Panc1 (cell line): ENCODE measurements at places on chromosomes 7 and 10.

- DNase-seq = no peak
- no peak overlapping the region for H3K4me3 ChIP-seq
- H3K4me1 ChIP-seq = peaks cover 12% of the 10 kb centered on the region; the same call in 1 of the 2 replicates
- H3K27ac ChIP-seq = no peak overlapping the region
- H3K36me3 ChIP-seq = no peaks in the 10 kb centered on the region; the same call in 1 of the 2 replicates
Observed at GRCh38 chr7:44076101-44076895, 6.0 kb downstream of the POLM start.

DNA sequence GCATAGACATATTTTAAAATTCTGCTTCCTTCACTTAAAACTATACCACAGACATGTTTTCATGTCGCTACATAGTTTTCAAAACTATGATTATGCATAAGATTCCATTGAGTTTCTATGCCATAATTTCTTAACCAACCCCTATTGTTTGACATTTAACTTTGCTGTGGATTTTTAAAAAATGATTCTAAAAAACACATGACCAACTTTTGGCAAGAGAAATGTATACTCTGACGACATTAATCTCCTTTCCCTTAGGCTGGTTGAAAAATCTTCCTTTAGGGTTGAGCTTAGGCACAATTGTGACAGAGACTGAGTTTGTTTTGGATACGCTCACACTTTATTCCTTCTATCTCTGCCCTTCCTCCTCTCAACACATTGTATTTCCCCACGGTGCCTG lies 14.9 kb downstream of the CREB5 start:
- H3K4me3 ChIP-seq = no peak overlapping the region
- DNase-seq = no peak
- no peaks in the 10 kb centered on the region for H3K4me1 ChIP-seq
- H3K27ac ChIP-seq = no peak overlapping the region

GRCh38 chr10:58820861-58821751 lies 308.4 kb downstream of the BICC1 start:
- no peaks in the 10 kb centered on the region for H3K36me3 ChIP-seq
- no peak overlapping the region for H3K27ac ChIP-seq
- H3K27me3 ChIP-seq = no peaks in the 10 kb centered on the region

DNA sequence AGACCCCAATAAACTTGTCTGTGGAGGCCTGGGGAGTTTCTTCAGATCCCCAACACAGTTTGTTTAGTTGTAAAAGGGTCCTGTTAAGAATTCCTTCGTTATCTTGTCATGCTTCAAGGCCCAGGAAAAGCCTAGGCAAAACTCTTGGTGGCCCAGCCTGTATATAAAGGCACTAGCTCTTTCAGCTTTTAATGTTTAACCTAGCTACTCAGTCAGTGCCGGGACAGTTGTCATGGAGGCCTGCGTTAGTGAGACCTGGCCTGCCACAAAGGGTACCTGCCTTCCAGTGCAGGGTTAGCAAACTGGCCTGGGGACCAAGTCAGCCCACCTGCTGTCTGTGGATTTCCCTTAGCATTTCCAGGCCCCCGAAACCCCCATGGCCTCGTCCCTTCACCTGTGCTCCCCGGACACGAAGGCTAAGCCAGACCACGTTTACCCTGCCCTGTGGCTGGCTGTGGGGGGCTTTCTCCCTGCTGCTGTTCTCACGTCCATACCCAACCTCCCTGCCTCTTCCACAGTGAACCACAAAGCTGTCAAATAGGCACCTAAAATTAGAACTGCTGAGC lies 96.9 kb upstream of the PPP2R2D start:
- H3K27ac ChIP-seq = no peak overlapping the region
- H3K27me3 ChIP-seq = no peaks in the 10 kb centered on the region
- no peaks in the 10 kb centered on the region for H3K4me1 ChIP-seq
- H3K36me3 ChIP-seq = no peaks in the 10 kb centered on the region
- no peak overlapping the region for H3K4me3 ChIP-seq
- DNase-seq = no peak

DNA sequence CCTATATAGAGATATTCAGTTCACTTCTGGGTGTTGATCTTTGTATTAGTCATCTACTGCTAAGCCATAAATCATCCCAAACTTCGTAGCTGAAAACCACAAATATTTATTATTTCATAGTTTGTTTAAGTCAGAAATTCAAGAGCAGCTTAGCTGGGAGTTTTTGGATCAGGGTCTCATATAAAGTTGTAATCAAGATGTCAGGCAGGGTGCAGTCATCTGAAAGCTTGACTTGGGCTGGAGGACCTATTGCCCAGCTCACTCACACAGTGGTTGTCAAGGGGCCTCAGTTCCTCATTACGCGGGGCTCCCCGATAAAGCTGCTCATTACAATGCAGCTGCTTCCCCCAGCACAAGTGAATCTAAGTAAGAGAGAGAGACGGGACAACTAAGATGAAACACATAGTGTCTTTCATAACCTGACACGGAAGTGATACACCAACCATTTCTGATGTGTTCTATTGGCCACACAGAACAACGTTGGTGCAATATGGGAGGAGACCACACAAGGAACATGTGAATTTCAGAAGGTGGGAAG lies 15.7 kb downstream of the PPP1R3C start:
- no peaks in the 10 kb centered on the region for H3K4me1 ChIP-seq
- no peaks in the 10 kb centered on the region for H3K27me3 ChIP-seq
- no peaks in the 10 kb centered on the region for H3K36me3 ChIP-seq

GRCh38 chr10:99551158-99551557 lies 18.4 kb downstream of the NKX2-3 start:
- H3K36me3 ChIP-seq = no peaks in the 10 kb centered on the region
- peaks cover 21% of the 10 kb centered on the region for H3K27me3 ChIP-seq
- no peak overlapping the region for H3K4me3 ChIP-seq
- no peaks in the 10 kb centered on the region; the same call in 1 of the 2 replicates for H3K4me1 ChIP-seq
- no peak for DNase-seq

- no peaks in the 10 kb centered on the region; the same call in 1 of the 2 replicates for H3K4me1 ChIP-seq
- no peak overlapping the region for H3K27ac ChIP-seq
- H3K36me3 ChIP-seq = no peaks in the 10 kb centered on the region
- DNase-seq = peak; percentile 28
- no peak overlapping the region for H3K4me3 ChIP-seq
Observed at GRCh38 chr10:24503461-24504320, 220.0 kb downstream of the ARHGAP21 start.

GRCh38 chr10:120600871-120601649 lies 144.0 kb downstream of the PLPP4 start:
- no peaks in the 10 kb centered on the region for H3K4me1 ChIP-seq
- H3K36me3 ChIP-seq = no peaks in the 10 kb centered on the region
- no peak overlapping the region for H3K27ac ChIP-seq
- no peak for DNase-seq
- H3K27me3 ChIP-seq = no peaks in the 10 kb centered on the region
- H3K4me3 ChIP-seq = no peak overlapping the region

GRCh38 chr10:89281606-89282395 lies 20.0 kb upstream of the IFIT2 start:
- no peak overlapping the region for H3K4me3 ChIP-seq
- no peaks in the 10 kb centered on the region for H3K27me3 ChIP-seq
- peaks cover 60% of the 10 kb centered on the region for H3K4me1 ChIP-seq
- no peak for DNase-seq

GRCh38 chr10:103968441-103969391 lies 1.8 kb downstream of the SLK start:
- no peak for DNase-seq
- H3K27ac ChIP-seq = peak overlapping the region; percentile 92
- H3K36me3 ChIP-seq = peaks cover 9% of the 10 kb centered on the region; the same call in 1 of the 2 replicates
- no peaks in the 10 kb centered on the region for H3K27me3 ChIP-seq
- H3K4me1 ChIP-seq = peaks cover 23% of the 10 kb centered on the region

DNA sequence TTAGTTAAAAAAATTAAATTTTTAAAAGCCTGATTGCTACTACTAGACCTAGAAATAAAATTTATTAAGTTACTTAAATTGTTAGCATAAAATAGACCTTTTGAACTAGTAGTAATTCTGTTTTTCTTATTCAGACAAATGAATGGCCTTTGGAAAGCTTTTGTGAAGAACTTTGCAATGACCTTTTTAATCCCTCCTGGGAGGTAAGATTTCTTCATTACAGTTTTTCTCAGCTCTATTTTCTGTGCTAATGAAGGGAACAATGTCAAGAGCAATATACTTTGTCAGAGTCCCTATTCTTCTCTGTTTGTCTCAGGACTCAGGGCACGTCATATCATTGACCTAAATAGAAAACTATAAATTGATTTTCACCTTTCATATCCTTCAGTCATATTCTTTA lies 33.5 kb downstream of the BTAF1 start:
- DNase-seq = no peak
- H3K4me3 ChIP-seq = no peak overlapping the region
- no peak overlapping the region for H3K27ac ChIP-seq
- no peaks in the 10 kb centered on the region for H3K27me3 ChIP-seq

DNA sequence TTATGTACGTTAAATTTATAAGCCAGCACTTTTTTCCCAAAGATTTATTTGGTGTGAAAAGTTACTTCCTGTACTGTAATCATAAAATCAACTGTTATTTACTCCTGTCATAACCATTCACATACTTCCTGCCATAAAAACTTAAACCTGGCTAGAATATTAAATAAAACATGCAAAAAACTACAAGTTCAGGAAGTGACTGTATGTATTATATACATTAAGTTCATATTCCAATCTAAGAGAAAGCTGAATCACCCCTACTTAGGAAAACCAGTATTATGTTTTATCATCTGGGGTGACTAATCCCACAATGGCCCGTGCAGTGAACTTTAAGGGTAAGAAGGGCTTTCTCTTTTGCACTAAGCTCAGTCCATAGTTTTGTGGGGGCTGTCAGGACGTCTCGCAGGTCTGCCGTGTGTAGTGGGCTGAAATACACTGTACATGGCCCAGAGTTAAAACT lies 183.7 kb upstream of the KLF14 start:
- DNase-seq = no peak
- peaks cover 94% of the 10 kb centered on the region for H3K4me1 ChIP-seq
- H3K4me3 ChIP-seq = no peak overlapping the region
- no peaks in the 10 kb centered on the region for H3K27me3 ChIP-seq
- peaks cover under 1% of the 10 kb centered on the region for H3K36me3 ChIP-seq
- H3K27ac ChIP-seq = peak overlapping the region; percentile 100
